ENCODE measurements at places on chromosomes 7 and 10.

DNA sequence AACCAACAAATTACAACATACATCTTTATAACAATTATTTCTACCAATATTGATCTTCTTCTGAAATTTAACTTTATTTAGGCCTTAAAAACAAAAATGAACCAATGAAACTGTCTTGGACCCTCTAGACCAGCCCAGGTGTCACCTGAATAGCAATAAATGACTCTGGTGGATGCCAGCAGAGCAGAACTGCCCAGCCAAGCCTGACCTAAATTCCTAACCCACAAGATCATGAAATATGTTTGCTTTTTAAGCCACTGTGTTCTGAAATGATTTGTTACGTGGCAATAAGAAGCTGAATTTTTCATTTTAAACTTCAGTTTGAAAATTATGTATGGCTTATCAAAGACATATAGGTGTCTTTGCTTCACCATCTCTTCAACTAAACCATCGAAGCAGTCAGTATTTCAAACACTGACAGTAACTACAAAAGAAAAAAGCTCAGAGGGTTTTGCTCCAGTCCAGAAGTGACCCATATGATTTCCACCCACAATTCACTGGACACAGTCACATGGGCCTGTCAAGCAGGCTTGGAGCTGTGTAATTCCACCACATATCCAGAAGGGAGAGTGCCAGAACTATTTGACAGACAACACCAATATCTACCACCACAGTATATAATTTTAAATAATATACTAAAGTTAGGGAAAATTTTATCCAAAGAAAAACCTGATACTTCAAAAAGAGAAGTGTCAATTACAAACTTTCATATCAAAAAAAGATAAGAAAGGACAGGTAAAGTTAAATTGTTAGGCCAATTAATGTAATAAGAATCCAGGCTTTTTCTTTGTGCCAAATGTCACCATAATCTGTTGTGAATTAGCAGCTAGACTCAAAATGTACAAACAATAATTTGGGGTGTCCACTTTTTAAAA, 94.5 kb downstream of the KMT2C start:
- DNase-seq: no peak

- DNase-seq: no peak
Measured at GRCh38 chr10:102341038-102341688, 54.3 kb upstream of the NFKB2 start.

DNA sequence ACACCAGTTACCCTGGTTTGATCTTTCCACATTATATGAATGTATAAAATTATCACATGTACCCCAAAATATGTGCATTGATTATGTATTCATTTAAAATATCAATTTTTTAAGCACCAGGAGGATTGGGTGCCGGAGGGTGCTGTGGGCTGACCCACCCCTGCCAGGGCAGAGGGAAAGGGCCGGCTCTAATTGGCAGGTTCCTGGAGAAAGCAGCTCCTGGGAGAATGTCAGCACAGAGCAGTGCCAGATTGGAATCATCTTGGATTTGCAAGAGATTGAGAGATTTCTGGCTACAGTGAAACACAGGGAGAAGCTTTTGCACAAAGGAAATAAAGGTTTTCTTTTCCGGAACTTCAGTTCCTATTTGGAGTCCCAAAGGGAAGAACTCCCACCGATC, 264.4 kb upstream of the TCERG1L start:
- DNase-seq: no peak

GRCh38 chr7:117630501-117630900, 150.7 kb downstream of the CFTR start:
- DNase-seq: no peak

DNA sequence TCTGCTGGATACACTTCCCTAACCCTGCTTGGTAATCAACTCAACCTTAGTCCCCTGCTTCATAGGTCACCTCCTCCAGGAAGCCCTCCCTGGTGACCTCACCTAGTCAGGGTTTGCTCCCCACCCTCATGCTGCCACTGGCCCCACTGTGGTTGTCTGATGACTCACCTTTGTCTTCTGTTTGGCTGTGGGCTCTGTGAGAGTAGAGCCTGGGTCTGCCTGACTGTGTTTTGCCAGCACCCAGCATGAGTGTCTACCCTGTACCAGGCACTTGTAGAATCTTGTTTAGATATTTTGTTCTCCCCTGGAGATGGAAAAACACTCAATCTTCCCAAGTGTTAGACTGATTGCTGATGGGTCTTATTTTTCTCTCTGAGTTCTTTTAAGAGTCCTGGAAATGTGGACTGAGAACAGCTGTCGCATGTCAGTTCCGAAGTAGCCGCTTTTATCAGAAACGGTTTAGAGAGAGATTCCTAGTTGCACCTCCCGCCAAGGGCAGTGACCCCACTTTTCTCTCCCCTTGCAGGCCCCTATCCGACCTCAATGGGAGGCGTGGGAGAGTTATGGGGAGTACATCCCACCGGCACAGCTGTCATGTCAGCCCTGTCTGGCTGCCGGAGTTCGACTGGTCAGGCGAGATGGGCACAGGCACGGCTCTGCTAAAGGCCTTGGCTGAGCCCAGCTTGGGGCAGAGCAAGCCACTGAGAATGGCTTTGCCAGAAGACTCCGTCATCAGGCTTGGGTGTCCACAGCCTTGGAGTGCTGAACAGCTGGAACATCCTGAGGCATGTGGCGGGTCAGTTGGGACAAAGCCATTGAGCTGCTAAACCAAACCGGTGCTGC, 134.3 kb downstream of the GRK5 start:
- DNase-seq: no peak

- DNase-seq: no peak
Measured at GRCh38 chr10:118041316-118041715, 5.4 kb downstream of the RAB11FIP2 start.

GRCh38 chr7:5615190-5616070, 166.0 kb downstream of the RNF216 start:
- no peak for DNase-seq

DNA sequence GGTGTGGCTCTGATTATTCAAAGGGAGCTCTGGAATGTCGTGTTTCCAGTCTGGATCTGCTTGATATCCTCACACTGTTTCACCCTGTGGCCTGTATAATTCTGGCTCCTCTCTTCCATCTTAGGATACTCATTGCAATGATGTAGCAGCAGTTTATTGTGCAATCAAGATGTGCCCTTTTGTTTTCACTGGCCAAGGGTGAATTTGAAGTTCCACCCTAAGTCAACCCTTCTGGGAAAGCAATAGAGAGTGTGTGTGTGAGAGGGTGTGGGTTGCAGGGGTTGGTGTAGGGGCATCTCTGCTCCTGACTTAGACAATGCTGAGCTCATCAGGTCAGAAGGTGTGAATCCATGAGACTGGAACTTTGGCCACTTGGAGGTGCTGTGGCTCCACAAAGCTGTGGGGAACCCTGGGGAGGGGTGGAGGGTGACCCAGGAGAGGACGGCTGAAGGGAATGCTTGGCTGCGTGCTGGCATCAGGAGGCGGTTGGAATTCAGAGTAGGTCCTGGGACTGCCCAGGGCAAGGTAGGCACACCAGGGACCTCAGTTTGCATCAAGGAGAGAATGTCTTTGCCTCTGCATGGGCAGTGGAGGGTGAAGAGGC, 118.0 kb upstream of the PRSS58 start:
- no peak for DNase-seq

DNA sequence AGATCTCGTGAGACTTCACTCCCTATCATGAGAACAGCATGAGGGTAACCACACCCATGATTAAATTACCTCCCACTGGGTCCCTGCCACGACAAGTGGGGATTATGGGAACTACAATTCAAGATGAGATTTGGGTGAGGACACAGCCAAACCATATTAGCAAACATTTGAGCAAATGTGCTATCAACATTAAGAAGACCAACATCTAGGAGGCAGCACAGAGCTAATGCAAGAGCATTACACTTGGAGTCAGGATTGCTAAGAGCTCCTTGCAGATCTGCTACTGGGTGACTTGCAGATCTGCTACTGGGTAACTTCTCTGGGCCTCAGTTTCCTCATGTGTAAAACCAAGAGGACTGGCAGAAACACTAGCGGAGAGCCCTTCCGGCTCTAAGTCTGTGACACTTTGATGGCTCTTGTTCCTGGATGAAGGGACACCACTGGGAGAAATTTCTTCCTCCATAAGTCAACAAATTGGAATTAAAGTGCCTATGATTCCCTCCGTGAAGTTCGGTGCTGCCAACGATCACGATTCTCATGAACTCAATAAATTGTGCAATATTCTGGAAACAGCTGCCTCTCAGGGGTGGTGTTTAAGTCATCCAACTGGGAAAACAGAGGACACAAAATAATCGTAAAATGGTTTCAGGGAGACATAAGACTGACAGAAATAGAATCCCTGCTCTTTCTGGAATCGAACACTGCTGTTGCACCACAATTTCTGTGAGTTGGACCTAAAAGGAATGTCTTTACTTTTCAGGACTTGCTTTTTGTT, 115.8 kb upstream of the ITGB1 start:
- no peak for DNase-seq

- DNase-seq: no peak
Measured at GRCh38 chr7:76292213-76292573, 10.3 kb upstream of the HSPB1 start.

DNA sequence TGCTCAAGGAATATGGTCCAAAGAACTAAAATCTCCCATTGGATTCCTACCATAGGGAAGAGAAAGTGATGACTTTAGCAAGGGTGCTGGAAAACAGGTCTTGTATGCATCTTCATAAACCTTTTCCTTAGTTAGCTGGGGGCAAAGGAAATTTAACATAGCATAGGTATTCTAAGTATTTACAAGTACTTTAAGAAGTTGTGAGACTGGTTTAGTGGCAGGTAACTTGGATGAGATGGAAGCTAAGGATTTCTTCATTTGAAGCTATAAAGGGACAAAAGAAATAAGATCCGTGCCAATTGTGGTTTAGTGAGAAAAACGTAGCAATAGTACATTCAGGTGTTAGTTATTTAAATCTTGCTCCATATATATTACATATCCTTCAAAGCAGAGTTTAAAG, 183.4 kb upstream of the TCF7L2 start:
- peak; percentile 33 for DNase-seq

- DNase-seq: no peak
Measured at GRCh38 chr7:8190119-8190895, 71.7 kb downstream of the ICA1 start.

- DNase-seq: no peak
Measured at GRCh38 chr7:110771717-110772116, 319.2 kb upstream of the LRRN3 start.

DNA sequence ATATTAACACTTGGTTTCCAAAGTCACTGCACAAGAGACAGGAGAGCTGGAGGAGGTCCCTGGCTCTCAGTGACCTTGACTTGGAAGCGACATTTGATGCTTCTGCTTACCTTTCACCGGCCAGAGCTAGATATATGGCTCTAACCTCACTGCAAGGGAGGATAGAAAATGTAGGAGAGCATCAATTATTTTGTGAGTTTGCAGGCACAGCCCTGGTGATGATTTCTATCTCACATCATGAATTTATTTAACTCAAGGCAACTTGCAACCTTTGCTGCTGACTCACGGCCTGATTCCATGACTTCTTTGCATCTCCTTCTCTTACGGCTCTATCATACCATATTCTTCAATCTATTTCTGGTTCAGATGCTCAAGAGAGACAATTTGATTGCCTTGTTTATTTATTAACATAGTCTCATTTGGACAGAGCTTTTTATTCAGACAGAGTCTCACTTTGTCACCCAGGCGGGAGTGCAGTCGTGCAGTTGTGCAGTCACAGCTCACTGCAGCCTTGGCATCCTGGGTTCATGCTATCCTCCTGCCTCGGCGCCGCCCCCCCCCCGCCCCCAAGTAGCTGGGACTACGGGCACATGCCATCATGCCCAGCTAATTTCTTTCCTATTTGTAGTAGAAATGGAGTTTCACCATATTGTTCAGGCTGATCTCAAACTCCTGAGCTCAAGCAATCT, 196.0 kb downstream of the REEP3 start:
- no peak for DNase-seq

DNA sequence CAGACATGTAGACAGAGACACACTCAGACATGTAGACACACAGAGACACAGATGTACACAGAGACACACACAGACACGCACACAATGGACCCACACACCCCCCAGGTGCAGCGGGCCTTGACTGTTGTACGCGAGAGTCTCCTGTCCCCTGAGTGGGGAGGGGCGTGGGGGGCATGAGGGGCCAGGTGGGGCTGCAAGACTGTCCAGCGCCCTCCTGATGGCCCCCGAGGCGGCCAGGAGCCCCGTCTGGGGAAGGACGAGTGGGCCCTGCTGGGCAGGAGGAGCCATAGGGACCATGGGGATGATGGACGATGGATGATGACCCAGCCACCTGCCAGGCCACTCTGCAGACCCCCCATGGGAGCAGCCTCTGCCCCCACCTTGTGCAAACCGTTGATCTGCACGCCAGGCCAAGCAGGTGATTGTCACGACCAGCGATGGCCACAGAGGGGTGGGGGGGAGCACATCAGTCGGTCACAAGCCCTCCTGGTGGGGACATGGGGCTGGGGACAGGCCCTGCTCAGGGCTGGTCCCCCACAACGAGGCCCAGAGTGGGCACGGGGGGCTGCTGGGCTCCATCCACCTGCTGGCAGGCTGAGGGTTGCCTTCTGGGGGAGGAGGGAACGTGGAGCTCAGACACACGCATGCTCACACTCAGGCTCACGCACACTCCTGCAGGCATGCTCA, 11.6 kb downstream of the VENTX start:
- no peak for DNase-seq

GRCh38 chr7:37971491-37971890, 51.1 kb downstream of the EPDR1 start:
- no peak for DNase-seq

DNA sequence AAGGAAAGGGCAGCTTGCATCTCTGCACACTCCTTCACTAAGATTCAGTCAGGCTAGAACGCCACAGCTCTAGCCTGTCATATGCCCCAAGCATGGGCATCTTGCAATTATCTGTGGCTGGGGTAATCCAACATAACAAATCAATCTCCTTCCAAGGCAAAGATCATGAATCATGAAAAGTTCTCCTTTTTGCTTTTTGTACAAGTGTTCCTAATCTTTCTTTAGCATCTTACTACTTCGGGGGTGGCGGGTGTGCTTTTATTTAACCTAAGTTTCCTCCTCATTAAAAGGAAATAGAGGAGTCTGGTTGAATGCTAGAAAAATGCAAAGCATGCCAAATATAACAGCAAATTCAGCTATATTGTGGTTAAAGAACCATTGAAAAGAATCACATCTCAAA, 43.5 kb upstream of the NKX2-3 start:
- DNase-seq: no peak

- no peak for DNase-seq
Measured at GRCh38 chr7:30968747-30969603, 5.2 kb downstream of the GHRHR start.

DNA sequence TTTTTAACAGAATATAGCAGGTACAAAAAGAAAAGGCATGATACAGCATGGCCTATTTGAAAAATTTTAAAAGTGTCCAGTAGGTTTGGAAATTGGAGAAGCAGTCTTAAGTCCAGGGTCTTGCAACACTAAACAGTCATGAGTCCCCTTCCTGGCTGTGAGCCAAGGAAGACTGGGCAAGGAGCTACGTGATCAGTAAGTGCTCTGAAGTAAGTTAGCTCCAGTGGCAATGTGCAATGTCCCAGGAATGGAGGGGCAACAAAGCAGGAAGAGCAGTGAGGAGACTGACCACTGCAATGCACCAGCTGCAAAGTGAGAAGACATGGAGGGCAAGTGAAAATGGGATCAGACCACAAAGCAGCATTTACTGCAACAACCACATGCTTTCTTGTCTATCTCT, 72.9 kb upstream of the GRID1 start:
- DNase-seq: no peak

GRCh38 chr10:21655236-21655635, 121.2 kb downstream of the MLLT10 start:
- DNase-seq: no peak
